ENCODE measurements at places on chromosomes 7 and 10.

GRCh38 chr7:116698930-116699721 is 27.1 kb downstream of the MET start:
- DNase-seq, result no peak

DNA sequence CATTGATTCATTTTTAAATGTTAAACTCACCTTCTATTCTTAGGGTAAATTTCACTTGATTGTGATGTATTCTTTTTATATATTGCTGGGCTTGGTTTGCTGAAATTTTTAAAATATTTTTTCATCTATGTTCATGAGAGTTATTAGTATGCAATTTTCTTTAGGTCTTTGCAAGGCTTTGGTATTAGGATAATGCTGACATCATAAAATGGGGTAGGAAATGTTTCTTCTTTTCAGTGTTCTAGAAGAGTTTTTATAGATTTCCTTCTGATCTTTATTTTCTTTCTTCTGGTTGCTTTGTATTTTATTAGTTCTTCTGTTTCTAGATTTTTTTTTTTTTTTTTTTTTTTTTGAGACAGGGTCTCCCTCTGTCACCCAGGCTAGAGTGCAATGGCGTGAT is 56.3 kb downstream of the AHCYL2 start:
- DNase-seq, result no peak

DNA sequence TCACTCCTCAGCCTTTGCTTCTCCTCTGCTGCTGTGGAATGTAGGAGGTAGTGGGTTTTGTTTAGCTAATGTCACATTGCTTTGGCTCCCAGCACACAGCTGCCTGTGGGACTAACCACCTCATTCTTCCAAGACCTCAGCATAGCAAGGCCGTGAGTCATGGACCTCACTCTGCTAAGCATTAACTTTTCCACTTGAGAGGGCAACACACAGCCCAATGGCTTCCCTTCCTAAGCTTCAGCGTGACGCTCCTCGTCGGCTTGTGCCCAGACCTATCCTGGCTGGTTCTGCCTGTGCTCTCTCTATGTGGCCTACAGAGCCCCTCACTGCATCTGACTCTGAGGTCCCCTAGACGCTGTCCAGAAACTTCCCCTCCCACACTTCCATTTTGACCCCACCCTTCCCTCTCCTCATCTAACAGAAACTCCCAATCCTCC is 23.3 kb downstream of the MYOF start:
- no peak for DNase-seq

DNA sequence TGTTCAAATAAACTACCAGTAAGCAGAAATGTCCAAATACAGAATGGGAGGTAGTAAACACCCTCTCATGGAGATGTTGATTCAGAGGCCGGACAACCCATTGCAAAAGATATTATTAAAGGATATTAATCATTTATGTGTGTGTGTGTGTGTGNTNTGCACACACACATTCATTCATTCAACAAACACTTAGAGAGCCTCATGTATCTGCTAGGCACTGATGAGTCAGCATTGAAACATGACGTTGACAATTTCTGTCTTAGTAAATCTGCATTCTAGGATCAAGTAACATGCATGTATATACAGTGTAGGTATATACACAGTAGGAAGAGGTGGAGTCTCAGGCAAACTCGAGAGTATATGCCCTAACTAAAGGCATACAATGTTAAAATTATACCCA is 187.0 kb downstream of the ZNF365 start:
- DNase-seq, result no peak

GRCh38 chr10:49133706-49134248 is at the start of gene FAM170B:
TSS of gene FAM170B (minus strand) at chr10:49134021. CDS start at chr10:49133918, 103 bp downstream.
- no peak for DNase-seq

DNA sequence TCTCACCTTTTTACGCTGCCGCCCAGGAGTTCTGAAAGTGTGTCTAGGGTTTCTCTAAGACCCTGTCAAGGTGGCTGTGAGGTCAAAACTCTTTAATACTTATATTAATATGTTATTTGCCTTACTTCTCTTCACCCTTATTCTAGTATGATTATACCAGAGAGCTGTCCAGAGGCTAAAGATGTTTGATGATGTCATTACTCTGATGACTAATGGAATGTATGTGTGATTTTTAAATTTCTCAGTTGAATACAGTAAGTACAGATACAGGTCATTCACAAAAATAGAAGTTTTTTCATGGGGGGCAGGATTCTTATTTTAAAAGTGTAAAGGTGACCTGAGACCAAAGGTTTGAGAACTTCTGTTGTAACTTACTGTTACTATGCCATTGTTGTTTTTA is 150.6 kb upstream of the FOXP2 start:
- DNase-seq, result no peak

GRCh38 chr7:110470420-110470819 is 620.5 kb upstream of the LRRN3 start:
- DNase-seq, result no peak

- DNase-seq, result peak; percentile 77
These were observed 25.2 kb upstream of the OPTN start for GRCh38 chr10:13074563-13075451.

All from activated CD4-positive, alpha-beta T cell treated with anti-CD3 and anti-CD28 coated beads, Interleukin-2, Interleukin-6, amounts not matched to agents 100 ng/mL and 50 ng/mL, durations not matched to agents 16 hours and 8 hours (primary cell).